ENCODE measurements at places on chromosomes 2 and 18.

DNA sequence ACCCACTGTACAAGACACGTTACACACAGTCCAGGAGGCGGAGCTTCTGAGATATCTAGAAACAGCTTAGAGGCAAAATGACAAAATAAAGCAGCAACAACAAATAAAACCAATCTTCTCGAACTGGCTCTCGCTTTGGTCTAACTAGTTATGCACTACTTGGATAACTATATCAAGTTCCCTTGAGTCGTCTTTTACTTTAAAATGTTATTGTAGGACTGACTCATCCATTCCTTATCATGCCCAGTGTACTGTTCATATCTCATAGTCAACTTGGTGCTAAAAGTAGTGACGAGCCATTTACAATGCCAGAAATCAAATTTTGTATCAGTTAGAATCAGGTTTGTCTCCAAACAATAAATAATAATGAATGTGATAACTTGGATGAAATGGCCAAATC is 102.5 kb upstream of the SLC35G4 start:
- DNase-seq = no peak

DNA sequence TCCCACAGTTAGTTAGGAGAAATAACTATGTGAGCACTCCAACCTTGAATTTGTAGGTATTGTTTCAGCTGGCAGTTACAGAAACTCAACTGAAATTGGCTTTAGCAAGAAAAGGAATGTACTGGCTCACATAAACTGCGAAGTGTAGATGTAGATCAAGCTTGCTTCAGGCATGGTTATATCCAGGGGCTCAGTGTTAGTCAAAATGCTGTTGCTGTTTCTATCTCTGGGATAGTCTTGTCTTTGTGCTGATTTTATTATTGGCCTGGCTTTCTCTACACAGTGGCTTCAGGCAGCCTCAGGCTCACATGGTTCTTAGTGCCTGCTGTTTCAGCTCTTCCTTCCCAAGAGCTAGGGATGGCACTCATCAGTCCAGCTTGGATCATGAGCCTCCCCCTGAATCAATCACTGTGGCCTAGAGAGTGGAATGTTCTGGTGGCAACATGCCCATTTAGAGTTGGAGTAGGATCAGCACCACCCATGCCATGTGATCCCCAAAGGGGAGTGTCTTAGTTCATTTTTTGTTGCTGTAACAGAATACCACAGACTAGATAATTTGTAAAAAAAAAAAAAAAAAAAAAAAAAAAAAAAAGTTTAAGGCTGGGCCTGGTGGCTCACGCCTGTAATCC is 69.1 kb upstream of the FOXI3 start:
- no peak for DNase-seq

DNA sequence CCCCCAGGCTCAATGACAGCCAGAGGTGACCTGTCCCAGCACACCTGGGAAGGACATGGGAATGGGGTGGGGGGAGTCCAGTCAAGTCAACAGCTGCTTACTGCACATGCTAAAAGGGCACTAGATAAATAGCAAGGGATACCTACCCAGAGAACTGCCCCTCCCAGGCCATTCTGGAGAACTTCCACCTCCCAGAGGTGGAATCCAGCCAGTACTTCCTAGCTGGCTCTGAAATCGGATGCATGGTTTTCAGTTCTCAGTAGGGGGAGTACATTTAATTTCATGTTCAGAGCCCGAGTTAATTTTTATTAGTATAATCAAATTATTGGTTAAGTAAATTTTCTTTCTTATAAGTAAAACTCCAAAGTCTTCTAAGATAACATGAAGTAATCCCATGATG is 28.9 kb upstream of the ITGA6 start:
- no peak for DNase-seq

DNA sequence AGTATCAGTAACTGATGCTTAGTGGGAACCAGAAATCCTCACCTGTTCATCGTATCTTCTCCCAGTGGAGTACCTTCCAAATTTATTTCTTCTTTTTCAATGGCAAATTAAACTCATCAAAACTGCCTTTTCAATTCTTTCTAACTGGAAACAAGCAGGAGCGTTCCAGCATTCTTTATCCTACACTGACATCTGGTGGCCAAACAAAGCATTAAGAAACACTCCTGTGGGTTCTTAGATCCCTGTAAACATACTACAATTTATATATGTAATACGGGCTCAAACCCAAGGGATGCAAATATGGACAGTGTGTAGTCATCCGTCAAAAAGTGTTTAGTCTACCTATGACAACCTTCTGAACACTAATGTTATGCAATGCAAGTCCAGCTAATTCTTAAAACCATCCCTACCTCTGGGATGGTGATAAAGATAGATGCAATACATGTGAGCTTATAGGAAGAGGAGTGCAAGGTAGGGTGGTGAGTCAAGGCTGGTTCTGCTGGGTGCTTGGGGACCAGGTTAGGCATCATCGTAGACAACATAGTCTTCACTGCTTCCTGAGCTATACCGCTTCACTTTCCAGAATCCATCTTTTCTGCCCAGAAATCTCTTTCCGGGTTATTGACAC is 375.0 kb downstream of the CTNNA2 start:
- DNase-seq = peak; percentile 56

DNA sequence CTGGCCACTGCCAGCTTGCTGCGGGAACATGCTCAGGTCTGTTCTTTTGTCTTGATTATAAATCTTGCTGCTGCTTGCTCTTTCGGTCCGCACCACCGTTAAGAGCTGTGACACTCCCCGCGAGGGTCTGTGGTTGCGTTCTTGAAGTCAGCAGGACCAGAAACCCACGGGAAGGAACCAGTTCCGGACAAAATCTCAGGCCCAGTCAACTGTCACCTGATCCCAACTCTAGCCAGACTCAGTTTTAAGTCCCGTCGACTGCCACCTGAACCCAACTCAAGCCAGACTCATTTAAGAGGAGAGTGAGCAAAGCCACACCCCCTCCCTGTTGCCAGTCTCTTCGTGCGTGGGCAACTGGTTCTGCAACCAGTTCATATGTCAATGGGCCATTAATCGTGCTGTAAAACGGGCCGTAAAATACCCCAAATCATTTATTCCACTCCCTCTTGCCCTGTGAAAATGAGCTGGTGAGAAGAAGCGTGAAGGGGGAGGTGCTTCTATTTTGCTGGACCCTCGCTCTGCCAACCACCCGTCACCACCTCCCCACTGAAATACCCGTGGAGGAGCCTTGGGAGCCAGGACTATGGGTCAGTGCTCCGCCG is 224.3 kb downstream of the NDUFA10 start:
- no peak for DNase-seq

GRCh38 chr2:70569559-70569958 is 15.9 kb upstream of the TGFA start:
- no peak for DNase-seq

GRCh38 chr2:114940785-114941458 is 498.5 kb downstream of the DPP10 start:
- no peak for DNase-seq
